ENCODE measurements at places on chromosomes 7 and 10. TPM values are rescaled to one million over a fixed set of nuclear protein-coding genes. Genes with fewer than 3 reads are reported as not detected.

The CFAP70 gene
- total RNA-seq: 0.43 TPM

The SH3PXD2A gene
- 58.3 TPM for total RNA-seq

The PLXDC2 gene
- total RNA-seq: 12.6 TPM

The CYP3A4 gene
- total RNA-seq: not detected

The ADARB2 gene
- not detected for total RNA-seq

The SLIT1 gene
- not detected for total RNA-seq

The NEUROG3 gene
- total RNA-seq: not detected

The EBLN1 gene
- not detected for total RNA-seq

The BLNK gene
- not detected for total RNA-seq
